ENCODE measurements at places on chromosomes 4 and X. TPM values are rescaled to one million over a fixed set of nuclear protein-coding genes. Genes with fewer than 3 reads are reported as not detected.

CCDC160 gene
- 0.63 TPM for total RNA-seq

CNGA1 gene
- total RNA-seq = 4.7 TPM

TRIML2 gene
- not detected for total RNA-seq

TCEAL7 gene
- 16.6 TPM for total RNA-seq

- no peaks in the 10 kb centered on the region for H3K27me3 ChIP-seq
- H3K36me3 ChIP-seq = no peaks in the 10 kb centered on the region
- H3K4me1 ChIP-seq = no peaks in the 10 kb centered on the region
- DNase-seq = no peak
- no peak overlapping the region for H3K4me3 ChIP-seq
Measured at GRCh38 chrX:68725756-68726365, 78.4 kb downstream of the STARD8 start.

GRCh38 chrX:120653000-120653399, 23.1 kb upstream of the C1GALT1C1 start:
- H3K4me3 ChIP-seq = no peak overlapping the region
- no peaks in the 10 kb centered on the region for H3K36me3 ChIP-seq

- peaks cover 48% of the 10 kb centered on the region for H3K36me3 ChIP-seq
- no peak for DNase-seq
- H3K27ac ChIP-seq = no peak overlapping the region
Measured at GRCh38 chr4:1252928-1253492, 4.1 kb upstream of the CTBP1 start.

GRCh38 chrX:113947548-113947947, 636.3 kb upstream of the HTR2C start:
- no peak overlapping the region for H3K27ac ChIP-seq
- H3K4me1 ChIP-seq = no peaks in the 10 kb centered on the region
- H3K4me3 ChIP-seq = no peak overlapping the region
- DNase-seq = no peak
- no peaks in the 10 kb centered on the region for H3K27me3 ChIP-seq

- no peaks in the 10 kb centered on the region for H3K36me3 ChIP-seq
- peaks cover 15% of the 10 kb centered on the region for H3K4me1 ChIP-seq
- H3K4me3 ChIP-seq = no peak overlapping the region
- no peak for DNase-seq
Measured at GRCh38 chr4:26237916-26238315, 82.9 kb upstream of the RBPJ start.

DNA sequence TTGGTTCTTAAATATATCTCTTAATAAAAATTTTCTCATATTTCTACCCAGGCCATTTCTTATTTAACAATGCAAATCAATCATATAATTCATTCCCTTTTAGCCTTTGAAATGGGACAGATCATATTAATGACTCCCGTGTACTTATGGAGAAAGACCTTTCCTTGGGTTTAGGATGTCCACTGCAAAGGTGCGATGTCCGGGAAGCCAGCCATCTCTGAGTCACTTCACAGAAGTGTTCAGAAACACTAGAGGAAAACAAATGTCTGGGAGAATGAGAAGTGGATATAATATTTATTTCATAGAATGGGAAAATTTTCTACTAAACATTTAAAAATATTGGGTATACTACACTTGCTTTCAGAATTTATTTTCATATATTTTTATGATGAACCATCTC, 15.3 kb downstream of the INTU start:
- H3K4me1 ChIP-seq = no peaks in the 10 kb centered on the region
- peaks cover 32% of the 10 kb centered on the region for H3K36me3 ChIP-seq
- H3K27ac ChIP-seq = no peak overlapping the region
- no peak for DNase-seq

GRCh38 chr4:169925678-169926077, 100.5 kb downstream of the MFAP3L start:
- H3K4me1 ChIP-seq = peaks cover 16% of the 10 kb centered on the region
- no peak overlapping the region for H3K4me3 ChIP-seq
- H3K36me3 ChIP-seq = no peaks in the 10 kb centered on the region
- H3K27ac ChIP-seq = no peak overlapping the region
- H3K27me3 ChIP-seq = no peaks in the 10 kb centered on the region
- no peak for DNase-seq

DNA sequence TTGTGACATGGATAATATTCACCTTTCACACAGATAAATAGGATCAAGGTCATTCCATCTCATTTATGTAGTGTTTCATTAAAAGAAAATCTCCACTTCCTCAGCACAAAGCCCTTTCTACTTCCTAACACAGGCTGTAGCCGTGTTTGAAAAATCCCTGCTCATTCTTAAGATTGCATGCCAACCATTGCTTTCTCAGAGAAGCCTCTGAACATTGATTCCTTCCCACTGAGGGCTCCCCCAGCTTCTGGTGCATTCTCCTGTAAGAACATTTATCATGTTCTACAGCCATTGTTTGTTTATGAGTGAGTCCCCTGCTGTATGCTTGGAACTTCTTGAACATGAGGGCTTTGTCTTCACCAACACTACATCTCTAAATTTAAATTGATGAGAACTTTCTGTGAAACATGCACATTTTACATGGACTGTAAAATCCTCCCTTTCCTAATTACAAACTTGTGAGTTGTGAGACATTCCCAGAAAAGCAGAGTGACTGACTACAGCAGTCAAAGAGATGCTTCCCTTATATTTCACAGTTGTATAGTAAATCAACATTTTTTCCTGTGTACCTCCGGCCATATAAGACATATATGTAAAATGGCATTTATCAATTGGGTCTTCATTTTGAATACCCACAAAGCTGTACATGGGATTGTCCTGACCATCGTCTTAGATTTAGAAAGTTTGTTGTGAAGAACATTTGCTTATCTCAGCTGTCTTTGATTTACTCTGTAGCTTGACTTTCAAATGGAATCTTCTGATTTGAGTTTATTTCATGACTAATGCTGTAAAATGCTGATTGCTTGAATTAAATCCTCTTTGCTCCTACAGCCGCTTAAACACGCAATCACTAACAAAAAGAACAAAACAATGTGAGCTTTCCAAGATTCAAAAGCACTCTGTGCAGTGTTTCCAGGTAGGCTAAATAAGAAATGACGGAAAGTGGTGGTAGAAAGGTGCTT, 600.5 kb upstream of the SLIT2 start:
- no peak for DNase-seq
- H3K4me1 ChIP-seq = peaks cover 10% of the 10 kb centered on the region
- H3K4me3 ChIP-seq = no peak overlapping the region
- H3K36me3 ChIP-seq = no peaks in the 10 kb centered on the region
- H3K27me3 ChIP-seq = no peaks in the 10 kb centered on the region
- peak overlapping the region; percentile 37 for H3K27ac ChIP-seq

- no peaks in the 10 kb centered on the region for H3K27me3 ChIP-seq
- H3K4me1 ChIP-seq = peaks cover 14% of the 10 kb centered on the region
- H3K4me3 ChIP-seq = peak overlapping the region; percentile 50
- no peak for DNase-seq
- peaks cover 26% of the 10 kb centered on the region for H3K36me3 ChIP-seq
Measured at GRCh38 chr4:173289353-173289727, 44.8 kb downstream of the HMGB2 start.

GRCh38 chr4:124943938-124944337, 231.4 kb upstream of the ANKRD50 start:
- H3K4me1 ChIP-seq = peaks cover 30% of the 10 kb centered on the region
- no peak overlapping the region for H3K4me3 ChIP-seq

DNA sequence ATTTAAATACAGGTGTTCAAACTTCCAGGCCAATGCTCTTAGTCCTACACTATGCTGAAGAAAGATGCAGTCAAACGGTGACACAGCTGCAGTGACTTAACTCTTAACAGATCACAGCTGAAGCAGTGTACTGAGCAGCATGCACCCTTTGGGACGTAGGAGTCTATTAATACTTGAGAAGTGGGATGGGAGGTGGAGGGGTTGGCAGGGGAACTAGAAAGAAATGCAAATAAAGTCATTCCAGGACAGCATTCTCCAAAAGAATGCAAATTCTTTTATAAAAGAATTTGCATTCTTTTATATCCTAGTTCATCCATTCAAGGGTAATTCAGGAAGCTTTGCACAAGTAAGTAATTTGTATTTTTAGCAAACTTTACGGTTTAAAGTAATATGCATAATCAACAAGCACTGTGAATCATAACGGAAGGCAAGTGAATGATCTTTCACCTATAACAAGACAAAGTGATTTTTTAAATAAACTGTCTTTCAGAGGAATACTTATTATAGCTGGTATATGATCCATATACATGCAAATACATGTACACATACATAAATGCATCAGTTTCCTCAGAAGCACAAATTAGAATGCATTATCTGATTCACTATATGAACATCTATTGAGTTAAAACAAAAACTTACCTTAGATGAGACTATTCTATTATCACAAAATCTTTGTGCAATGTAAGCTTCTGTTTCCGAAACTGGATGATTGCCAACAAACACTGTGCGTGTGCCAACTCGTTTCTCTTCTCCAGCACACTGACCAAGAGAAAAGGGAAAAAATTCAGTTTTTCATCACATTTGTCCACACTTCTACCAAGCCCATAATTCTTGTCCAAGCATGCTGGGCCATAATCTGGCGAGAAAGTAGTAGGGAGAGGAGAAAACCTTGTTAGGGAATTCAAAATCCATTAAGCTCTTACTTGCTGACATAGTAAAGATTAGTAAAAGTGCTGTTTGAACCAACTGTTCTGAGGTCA, 106.5 kb downstream of the ATP11C start:
- H3K4me1 ChIP-seq = peaks cover 49% of the 10 kb centered on the region
- H3K4me3 ChIP-seq = no peak overlapping the region
- no peak for DNase-seq
- peak overlapping the region; percentile 25 for H3K27ac ChIP-seq
- no peaks in the 10 kb centered on the region for H3K27me3 ChIP-seq
- H3K36me3 ChIP-seq = peaks cover 1% of the 10 kb centered on the region

GRCh38 chr4:5277079-5277478, 225.8 kb downstream of the STK32B start:
- H3K4me3 ChIP-seq = no peak overlapping the region
- no peaks in the 10 kb centered on the region for H3K36me3 ChIP-seq
- no peaks in the 10 kb centered on the region for H3K4me1 ChIP-seq
- no peak overlapping the region for H3K27ac ChIP-seq
- DNase-seq = no peak

Data from mesothelial cell of epicardium (in vitro differentiated cells).